Activated gamma-delta T cell (primary cell): ENCODE measurements at places on chromosomes 16 and 17.

- DNase-seq: no peak
Measured at GRCh38 chr17:31390426-31390747, 1.1 kb upstream of the RAB11FIP4 start.

DNA sequence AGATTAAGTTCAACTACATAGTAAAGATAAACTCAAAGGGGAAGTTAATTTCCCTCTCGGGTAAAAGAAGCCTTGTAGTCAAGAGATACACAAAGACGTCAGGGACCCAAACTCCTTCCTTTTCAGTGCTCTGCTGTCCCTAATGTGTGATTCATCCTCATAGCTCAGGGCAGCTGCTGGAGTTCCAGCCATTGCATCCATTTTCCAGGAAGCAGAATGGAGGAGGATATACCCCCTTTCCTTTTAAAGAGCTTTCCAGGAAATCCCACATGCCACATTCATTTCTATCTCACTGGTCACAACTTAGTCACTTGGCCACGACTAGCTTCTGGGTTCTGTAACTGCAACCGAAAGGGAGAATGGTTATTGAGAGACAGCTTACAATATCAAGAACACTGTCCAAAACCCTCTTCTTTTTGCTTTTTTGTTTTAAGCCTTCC is 95.3 kb downstream of the SOCS1 start:
- no peak for DNase-seq

DNA sequence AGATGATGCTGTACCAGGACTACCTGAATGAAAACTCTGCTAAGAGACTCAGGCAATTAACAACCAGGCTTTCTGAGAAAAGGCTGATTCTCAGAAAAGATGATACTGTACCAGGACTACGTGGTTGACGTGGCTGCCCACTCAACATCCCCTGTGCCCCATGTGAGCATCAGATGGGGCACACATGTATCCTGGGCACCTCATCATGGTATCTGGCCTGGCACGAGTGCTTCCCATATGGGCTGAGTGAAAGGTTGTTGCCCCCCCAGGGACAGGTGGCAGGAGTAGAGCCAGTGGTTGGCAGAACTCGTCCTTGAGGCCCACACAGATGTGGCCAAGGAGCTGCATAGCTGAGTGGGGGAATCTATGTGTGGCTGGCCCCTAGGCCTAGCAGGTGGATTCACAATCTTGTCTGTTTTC is 3.5 kb upstream of the CES4A start:
- no peak for DNase-seq

DNA sequence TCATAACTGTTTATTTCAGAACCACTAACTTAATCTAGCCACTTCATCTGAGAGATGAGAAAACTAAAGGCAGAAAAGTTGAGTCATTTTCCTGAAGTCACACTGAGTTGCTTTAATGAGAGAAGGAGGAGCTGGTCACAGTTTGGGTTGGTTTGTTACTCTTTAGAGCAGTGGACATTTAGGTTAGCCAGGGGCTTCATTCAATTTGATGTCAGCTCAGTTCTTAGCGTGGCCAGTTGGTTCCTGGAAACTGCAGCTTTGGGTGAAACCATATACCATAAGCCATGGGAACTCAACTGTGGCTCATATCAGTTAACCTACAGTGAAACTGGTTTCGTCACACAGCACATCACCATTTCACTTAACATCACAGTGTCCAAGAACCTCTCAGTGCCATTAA is 59.2 kb upstream of the ADORA2B start:
- DNase-seq: no peak

DNA sequence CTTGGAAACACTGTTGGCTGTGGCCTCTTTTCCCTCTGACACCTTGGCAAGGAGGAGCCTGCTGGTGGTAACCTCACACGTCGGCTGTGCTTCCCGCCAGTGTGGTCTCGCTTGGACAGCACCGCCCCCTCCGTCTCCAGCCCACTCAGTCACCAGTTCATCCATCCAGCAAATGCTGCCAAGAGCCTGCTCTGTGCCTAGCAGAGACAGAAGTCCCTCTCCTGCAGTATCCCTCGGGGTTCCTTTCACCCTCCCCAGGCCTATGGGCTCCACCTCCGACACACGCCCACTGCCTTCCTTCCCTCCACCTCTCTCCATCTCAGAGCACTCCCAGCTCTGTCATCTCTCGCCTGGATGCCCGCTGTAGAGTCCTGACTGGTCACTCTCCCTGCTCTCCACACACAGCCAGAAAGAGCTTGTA is 12.3 kb downstream of the CACNG4 start:
- DNase-seq: no peak

- no peak for DNase-seq
Measured at GRCh38 chr16:12155235-12155634, 178.7 kb downstream of the SNX29 start.

GRCh38 chr17:44111777-44112176 is 11.7 kb downstream of the HDAC5 start:
- no peak for DNase-seq

DNA sequence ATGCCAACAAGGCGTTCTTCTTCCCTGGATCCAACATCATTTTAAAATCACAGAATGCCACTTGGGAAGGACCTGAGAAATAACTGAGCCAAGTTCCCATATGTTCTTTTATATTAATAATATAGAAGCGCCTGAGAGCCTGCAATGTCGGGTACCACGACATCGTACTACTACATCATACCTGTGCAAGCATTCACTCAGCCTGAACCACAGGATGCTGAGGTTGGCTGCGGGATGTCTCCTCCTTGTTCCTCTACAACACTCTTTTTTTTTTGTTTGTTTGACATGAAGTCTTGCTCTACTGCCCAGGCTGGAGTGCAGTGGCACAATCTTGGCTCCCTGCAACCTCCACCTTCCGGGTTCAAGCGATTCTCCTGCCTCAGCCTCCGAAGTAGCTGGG is 2.1 kb upstream of the ATP2C2 start:
- DNase-seq: no peak

GRCh38 chr17:50087246-50087911 is 7.8 kb upstream of the PDK2 start:
- no peak for DNase-seq

GRCh38 chr17:75084039-75084660 is 3.6 kb upstream of the SLC16A5 start:
- DNase-seq: no peak

DNA sequence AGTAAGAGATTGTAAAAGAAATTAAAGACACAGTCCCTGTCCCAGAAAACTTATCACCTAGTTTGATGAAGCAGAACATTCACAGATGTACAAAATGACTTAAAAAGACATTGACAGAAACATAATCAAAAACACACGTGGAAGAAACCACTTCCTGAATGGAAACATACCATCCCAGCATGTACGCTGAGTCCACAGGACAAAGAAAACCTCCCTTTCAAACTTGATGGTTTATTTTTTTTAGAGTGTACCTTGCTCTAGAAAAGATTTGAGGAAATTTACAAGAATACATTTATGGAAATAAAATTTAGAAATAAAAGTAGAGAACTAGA is 140.9 kb downstream of the PMP22 start:
- DNase-seq: no peak

- no peak for DNase-seq
Measured at GRCh38 chr16:86495756-86496261, 14.5 kb upstream of the FOXF1 start.

DNA sequence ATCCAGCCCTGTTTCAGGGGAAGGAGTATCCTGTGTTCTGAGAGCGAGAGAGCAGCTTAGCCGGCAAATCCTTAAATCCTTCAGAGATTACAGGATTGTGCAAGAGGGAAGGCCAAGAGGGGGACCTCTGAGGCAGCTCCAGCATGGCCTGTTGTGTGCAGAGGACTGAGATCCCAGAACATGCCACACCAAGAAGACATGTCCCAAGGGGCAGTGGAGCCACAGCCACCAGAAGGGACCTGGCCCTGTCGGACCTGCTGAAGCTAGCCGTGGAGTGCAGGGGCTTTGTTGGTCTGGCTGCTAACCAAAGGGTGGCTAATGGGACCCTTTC is 1.6 kb upstream of the MRC2 start:
- no peak for DNase-seq

GRCh38 chr17:42347198-42347597 is 41.0 kb downstream of the STAT3 start:
- DNase-seq: no peak

DNA sequence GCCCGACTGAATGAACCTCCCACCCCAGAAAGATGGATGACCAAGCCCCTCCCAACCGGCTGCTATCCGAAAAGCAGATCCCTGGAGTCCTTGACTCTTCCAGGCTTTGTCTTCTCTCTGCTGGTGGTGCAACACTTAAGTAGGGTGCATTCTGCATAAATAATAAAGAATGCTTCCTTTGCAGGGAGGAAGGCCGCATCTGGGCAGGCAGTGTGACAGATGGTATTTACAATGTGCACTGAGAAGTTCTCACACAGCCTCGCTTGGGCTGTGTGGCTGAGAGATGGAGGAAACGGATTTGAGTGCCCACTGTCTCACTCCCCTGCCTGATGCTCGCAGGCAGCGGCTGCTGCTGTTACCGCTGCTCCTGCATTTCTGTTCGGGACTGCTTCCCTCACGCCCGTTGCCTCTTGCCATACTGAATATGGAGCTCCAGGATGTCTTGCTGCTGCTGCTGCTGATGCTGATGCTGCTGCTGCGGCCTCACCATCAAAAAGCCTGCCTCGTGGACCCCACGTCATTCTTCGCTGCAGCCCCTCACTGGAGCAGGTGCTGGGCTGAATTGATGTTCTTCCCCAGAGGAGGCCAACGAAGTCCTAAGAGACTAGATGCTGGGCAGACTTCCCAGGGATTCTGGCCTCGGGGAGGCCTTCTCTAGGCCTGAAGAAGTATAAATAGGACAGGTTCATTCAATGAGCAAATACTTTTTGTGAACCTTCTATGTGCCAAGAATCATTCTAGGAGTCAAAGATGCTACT is 7.1 kb upstream of the RHBDL3 start:
- no peak for DNase-seq

DNA sequence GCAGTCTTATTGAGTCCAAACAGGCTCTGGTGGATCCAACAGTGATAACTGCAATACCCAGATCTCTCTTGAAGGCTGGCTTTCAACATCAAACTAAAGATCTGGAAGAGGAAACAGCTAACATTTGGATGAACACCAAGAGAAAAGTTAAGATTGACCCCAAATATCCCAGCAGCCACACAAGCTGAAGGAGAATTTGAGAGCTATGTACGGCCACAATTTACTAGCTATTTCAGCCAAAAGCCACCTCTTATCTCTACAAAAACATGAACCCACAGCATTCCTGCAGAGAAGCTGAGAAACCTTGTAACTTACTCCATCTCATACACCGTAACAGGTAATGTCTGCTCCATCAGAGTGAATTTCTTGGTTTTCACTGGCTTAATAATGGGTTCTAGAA is 14.3 kb downstream of the EFTUD2 start:
- no peak for DNase-seq

GRCh38 chr16:72956124-72957064 is 91.5 kb downstream of the ZFHX3 start:
- no peak for DNase-seq

- DNase-seq: no peak
Measured at GRCh38 chr17:69779378-69780214, 295.4 kb upstream of the KCNJ16 start.

- DNase-seq: no peak
Measured at GRCh38 chr16:62478903-62479458, 442.7 kb upstream of the CDH8 start.

- no peak for DNase-seq
Measured at GRCh38 chr16:66846831-66847230, 2.6 kb downstream of the CA7 start.

DNA sequence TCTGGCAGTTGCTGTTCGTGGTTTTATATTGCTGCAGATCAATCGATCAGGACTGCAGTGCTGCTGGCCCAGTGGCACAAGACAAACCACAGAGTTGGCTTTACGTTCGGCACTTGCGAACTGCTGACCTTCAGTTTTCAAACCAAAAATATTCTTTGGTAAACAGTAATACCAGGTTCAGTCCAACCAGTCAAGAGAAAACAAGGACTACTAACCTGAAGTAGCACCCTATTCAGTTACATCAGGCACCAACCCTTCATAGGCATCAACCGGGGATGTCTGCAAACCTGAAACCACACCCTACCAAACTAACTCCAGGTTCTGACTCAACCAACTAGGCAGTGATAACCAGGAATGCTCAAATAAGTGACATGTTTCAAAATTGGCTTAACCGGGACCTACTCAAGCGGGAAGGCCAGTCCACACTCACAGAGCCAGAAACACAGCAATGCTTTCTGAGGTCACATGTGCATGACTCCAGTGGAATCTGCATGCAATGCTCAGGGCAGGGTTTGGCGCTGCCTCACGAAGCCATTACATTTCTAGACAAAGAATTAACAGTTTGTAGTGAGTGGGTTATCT is 91.1 kb downstream of the SMG6 start:
- DNase-seq: no peak

GRCh38 chr16:22624800-22625533 is 114.3 kb downstream of the NPIPB5 start:
- no peak for DNase-seq

- no peak for DNase-seq
Measured at GRCh38 chr17:72624652-72625051, 467.8 kb downstream of the SLC39A11 start.

GRCh38 chr17:65885541-65886312 is 306.2 kb downstream of the CEP112 start:
- no peak for DNase-seq

DNA sequence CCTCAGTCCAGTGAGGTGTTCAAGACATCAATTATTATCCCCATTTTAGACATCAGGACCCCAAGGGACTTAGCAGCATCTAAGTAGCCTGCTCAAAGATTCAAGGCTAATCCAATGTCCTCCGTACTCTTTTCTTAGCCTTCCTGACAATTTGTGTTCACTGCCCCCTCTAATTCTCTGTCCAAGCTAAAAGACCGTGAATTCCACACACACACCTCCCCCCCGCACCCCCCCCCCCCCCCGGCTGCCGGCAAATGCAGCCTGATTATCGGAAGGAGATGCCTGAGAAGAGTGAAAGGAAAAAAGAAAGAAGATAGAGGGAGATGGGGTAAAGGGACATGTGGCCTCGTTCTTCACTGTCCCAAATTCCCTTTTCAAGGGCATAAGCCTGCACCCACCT is 58.1 kb upstream of the NLK start:
- no peak for DNase-seq

DNA sequence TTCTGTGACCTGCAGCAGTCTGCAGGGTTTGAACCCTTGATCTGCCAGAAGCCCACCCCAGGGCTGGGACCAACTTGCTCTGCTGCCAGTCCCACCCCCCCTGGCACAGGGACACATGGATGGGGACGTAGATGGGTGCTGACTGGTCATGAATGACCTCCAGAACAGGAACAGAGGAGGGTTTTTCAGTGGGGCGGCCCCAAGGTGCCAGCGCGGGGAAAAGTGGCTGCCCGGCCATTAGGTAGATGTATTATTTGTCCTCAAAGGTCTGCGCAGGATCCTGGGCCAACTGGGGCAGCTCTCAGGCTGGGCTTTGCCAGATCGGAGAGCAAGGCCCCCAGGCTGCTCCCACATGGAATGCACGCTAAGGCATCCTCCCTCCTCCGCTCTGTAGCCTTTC is 265.2 kb upstream of the TNRC6C start:
- no peak for DNase-seq
